CD4-positive, CD25-positive, alpha-beta regulatory T cell (primary cell): ENCODE measurements at places on chromosomes 5 and 9. TPM values are rescaled to one million over a fixed set of nuclear protein-coding genes. Genes with fewer than 3 reads are reported as not detected.

Gene TPPP
- polyA plus RNA-seq, result 0.75 TPM

Gene LHX2
- polyA plus RNA-seq, result not detected

Gene ANKRD31
- polyA plus RNA-seq, result 0.51 TPM

Gene TSLP
- polyA plus RNA-seq, result not detected

Gene SPINK7
- polyA plus RNA-seq, result not detected

Gene RNF145
- polyA plus RNA-seq, result 11.3 TPM

Gene PCDHAC2
- polyA plus RNA-seq, result not detected

Gene SPATA31A3
- polyA plus RNA-seq, result not detected

Gene GLRX
- 319 TPM for polyA plus RNA-seq

Gene FSTL4
- polyA plus RNA-seq, result not detected

Gene SH2D3C
- polyA plus RNA-seq, result 24.2 TPM

Gene IL13
- not detected for polyA plus RNA-seq

Gene GPR151
- not detected for polyA plus RNA-seq

Gene PCDHGB6
- not detected for polyA plus RNA-seq

Gene CDH12
- polyA plus RNA-seq, result not detected

Gene IL33
- not detected for polyA plus RNA-seq

Gene SLC36A2
- polyA plus RNA-seq, result not detected

Gene C9orf50
- not detected for polyA plus RNA-seq

Gene MSX2
- not detected for polyA plus RNA-seq

Gene GPX3
- 0.52 TPM for polyA plus RNA-seq

Gene C9orf152
- polyA plus RNA-seq, result not detected

Gene CAMK2A
- polyA plus RNA-seq, result not detected

Gene STARD4
- polyA plus RNA-seq, result 4.8 TPM

Gene ZNF618
- polyA plus RNA-seq, result not detected

Gene OTP
- polyA plus RNA-seq, result not detected

Gene TAS2R1
- not detected for polyA plus RNA-seq

Gene IRX1
- polyA plus RNA-seq, result not detected

Gene SPAG8
- polyA plus RNA-seq, result 0.75 TPM

Gene AFF4
- polyA plus RNA-seq, result 16.7 TPM

Gene RELL2
- 3.8 TPM for polyA plus RNA-seq

Gene CENPH
- polyA plus RNA-seq, result 9.3 TPM

Gene TEK
- not detected for polyA plus RNA-seq

Gene NKD2
- not detected for polyA plus RNA-seq

Gene NR4A3
- polyA plus RNA-seq, result 0.21 TPM

Gene C5orf52
- polyA plus RNA-seq, result not detected

Gene CDC25C
- polyA plus RNA-seq, result 0.27 TPM

Gene TMEM215
- polyA plus RNA-seq, result not detected

Gene FOXD4L5
- not detected for polyA plus RNA-seq

Gene PRUNE2
- polyA plus RNA-seq, result not detected

Gene PCDHB12
- not detected for polyA plus RNA-seq

Gene TMEM174
- not detected for polyA plus RNA-seq

Gene PCDHGB4
- 0.22 TPM for polyA plus RNA-seq

Gene MCTP1
- 0.32 TPM for polyA plus RNA-seq

Gene DDX4
- not detected for polyA plus RNA-seq

Gene ZBTB43
- polyA plus RNA-seq, result 4.5 TPM

Gene ARAP3
- 0.30 TPM for polyA plus RNA-seq

Gene SLC22A4
- polyA plus RNA-seq, result not detected

Gene MYOT
- polyA plus RNA-seq, result not detected

Gene TOPORS
- 27.5 TPM for polyA plus RNA-seq

Gene FOXI1
- polyA plus RNA-seq, result not detected

Gene PCDHGA5
- not detected for polyA plus RNA-seq

Gene ADAMTS16
- polyA plus RNA-seq, result not detected

Gene WDR38
- polyA plus RNA-seq, result not detected

Gene KIF12
- polyA plus RNA-seq, result not detected

Gene RNF183
- not detected for polyA plus RNA-seq

Gene NRG2
- polyA plus RNA-seq, result not detected
